Heart right ventricle (tissue), 16 donors: ENCODE measurements at places on chromosomes 2 and 18.
A peak's percentile ranks its signal among the peaks of the same experiment; 100 is the strongest.

GRCh38 chr2:46878886-46879285 lies 36.7 kb downstream of the MCFD2 start:
- peak; percentile 78 for DNase-seq

GRCh38 chr2:7024261-7024660 lies 107.0 kb downstream of the RNF144A start:
- DNase-seq: no peak

- DNase-seq: no peak
These were observed 77.3 kb upstream of the RPL31 start for GRCh38 chr2:100924520-100925451.

DNA sequence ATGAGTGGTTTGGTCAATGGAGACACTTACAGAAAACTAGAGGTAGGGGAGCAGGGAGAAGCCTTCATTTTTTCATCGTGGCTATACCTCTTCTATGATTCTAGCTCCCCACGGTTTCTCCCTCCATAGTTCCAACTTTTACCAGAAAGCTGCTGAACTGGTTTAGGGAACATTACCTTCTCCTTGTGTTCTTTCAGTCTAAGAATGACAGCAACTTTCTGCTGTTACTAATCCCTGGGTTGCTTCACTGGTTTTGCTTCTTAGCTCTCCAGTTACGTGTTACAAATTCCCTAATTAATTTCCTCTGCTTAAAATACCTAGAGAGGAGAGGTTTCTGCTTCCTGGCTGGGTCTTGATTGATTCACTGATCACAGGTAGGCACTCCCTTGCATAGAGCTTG lies 499.9 kb downstream of the SLC4A3 start:
- no peak for DNase-seq

DNA sequence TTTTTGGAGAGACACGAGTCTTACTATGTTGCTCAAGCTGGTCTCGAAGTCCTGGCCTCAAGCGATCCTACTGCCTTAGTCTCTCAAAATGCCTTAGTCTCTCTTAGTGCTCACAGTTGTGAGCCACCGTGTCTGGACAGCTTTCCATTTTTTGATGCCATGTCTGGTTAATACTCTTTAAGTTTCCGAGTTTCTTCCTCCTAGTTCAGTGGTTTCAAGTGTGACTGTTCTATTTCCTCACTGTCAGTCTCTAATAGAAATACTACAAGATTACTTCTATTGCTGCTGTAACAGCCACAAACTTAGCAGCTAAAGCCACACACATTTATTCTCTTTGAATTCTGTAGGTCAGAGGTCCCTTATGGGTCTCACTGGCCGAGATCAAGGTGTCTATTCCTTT lies 125.1 kb upstream of the MGAT5 start:
- no peak for DNase-seq

GRCh38 chr2:197215748-197216360 lies 94.7 kb downstream of the ANKRD44 start:
- DNase-seq: no peak

- no peak for DNase-seq
These were observed 21.3 kb upstream of the ICOS start for GRCh38 chr2:203915256-203915655.

- DNase-seq: no peak
These were observed 768.3 kb downstream of the RNF144A start for GRCh38 chr2:7685342-7686015.

- DNase-seq: no peak
These were observed 18.9 kb downstream of the AOX1 start for GRCh38 chr2:200604571-200605255.

DNA sequence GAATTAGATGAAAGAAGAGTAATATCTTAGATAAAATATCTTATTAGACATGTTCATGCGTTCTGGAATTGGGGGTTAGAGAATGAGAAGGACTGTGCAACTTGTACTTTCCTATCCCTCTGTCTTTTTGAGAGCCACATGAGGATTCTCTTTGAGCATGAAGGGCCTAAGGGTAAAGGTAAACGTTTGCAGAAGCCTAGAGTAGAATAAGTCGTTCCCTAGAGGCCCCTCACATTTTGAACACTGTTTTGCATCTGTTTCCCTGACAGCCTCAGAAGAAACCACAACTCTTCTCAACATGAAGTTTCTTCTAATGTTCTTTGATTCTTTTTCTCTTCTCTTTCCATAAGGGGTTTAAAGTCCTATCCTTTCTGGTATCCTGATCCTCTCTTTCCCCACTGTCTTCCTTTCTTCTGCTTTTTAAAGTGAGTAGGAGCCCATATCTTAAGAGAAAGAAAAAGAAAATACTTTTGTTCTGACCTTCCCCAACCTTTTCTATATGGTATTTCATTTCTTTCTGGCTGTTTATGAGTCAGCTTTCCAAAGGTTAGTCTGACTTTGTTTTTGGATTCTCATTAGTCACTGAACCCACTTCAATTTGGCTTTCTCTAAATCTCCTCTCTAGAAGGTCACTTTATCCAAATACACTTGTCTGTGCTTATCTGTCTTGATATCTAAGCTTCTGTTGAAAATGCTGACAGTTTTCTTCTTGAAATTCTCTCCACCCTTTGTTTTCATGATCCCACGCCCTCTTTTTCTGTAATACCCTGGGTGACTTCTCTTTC lies 34.8 kb downstream of the PPP1R1C start:
- no peak for DNase-seq

DNA sequence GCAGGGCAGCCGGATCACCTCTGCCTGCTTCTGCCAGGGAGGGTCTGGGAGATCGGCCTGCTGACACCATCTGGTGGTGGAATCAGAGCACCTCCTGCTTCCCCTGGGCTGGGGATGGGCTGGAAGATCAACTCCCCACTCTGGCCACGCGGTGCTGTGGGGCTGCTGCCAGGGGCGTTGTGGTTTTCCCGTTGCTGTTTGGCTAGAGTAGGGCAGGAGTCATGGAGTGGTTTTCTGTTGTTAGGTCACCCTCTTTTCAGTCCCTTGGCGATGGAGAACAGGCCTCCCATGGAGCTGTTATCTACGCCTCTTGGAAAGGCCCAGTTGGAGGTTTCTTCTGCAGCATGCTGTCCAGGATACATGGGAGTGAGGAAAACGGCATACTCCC lies 15.2 kb downstream of the BCL2L11 start:
- peak; percentile 30 for DNase-seq

DNA sequence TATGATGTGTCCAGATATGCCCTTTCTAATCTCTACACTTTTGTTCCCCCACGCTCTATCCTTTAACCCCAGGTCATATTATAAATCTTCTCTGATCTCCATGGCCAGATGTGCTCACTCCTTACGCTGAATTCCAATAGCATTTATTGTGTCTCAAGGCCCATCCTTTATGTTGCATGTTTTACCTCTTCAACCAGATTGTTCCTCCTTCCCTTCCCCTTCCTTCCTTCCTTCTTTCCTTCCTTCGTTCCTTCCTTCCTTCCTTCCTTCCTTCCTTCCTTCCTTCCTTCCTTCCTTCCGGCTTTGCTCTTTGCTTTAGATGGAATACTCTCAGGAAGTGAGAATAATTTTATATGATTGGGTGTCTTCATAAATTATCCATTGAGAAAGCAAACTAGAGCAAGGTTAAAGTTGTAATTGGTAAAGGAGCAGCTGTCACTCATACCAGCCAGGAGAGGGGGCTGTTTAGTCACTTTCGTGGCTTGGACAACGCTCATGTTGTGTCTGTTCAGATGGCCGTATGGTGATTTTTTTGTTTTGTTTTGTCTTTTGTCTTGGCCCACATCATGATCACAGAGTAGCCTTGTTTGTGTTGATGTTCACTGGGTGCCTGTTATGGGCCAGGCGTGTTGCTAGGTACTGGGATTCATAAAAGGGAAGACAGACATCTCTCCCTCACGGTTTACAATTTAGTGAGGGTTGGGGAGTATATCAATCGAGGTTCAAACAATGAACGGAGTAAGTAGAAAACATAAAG lies 68.0 kb downstream of the DAW1 start:
- DNase-seq: no peak
